ENCODE measurements at places on chromosomes 5 and 9. TPM values are rescaled to one million over a fixed set of nuclear protein-coding genes. Genes with fewer than 3 reads are reported as not detected.

The SHOC1 gene
- total RNA-seq = not detected

The SREK1 gene
- total RNA-seq = 81.1 TPM

The FAM78A gene
- 0.79 TPM for total RNA-seq

The TNFSF15 gene
- 7.3 TPM for total RNA-seq

The UTP15 gene
- total RNA-seq = 22.7 TPM

- DNase-seq = no peak
Observed at GRCh38 chr5:171023508-171023907, 161.7 kb downstream of the RANBP17 start.

- DNase-seq = no peak
Observed at GRCh38 chr5:109529520-109529919, 119.7 kb upstream of the PJA2 start.

DNA sequence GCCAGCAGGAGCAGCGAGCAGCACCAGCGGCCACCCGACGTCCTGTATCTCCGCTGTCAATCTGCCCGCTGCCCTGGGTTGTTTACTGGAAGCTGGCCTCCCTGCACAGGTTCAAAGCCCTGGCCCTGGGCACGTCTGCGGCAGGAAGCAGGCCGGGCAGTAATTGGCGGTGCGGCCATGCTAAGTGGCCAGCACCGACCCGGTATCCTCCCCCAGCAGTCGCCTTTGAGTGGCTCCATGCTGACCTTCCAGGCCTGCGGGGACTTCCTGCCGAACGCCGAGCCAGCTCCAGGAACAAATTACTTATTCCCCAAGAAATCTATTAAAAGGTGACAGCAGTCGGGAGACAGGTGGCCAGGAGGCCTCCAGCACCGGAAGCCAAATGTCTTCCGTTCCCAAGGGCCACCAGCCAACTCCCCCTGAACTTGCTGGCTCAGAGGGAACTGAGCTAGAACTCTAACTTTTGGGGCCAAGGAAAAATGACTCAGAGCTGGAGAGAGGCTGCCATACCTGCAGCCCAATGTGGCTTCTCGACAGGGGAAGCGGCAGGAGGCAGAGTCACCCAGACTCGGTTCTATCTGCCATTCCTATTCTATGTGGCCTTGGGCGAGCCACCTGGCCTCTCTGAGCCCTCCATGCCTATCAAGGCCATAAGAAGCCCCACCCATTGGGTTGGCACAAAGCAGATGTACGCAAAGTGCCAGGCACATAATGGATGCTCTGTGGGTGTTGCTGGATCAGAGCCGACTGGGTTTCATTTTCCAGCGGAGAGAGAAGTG is 13.7 kb upstream of the PSMB7 start:
- DNase-seq = no peak

DNA sequence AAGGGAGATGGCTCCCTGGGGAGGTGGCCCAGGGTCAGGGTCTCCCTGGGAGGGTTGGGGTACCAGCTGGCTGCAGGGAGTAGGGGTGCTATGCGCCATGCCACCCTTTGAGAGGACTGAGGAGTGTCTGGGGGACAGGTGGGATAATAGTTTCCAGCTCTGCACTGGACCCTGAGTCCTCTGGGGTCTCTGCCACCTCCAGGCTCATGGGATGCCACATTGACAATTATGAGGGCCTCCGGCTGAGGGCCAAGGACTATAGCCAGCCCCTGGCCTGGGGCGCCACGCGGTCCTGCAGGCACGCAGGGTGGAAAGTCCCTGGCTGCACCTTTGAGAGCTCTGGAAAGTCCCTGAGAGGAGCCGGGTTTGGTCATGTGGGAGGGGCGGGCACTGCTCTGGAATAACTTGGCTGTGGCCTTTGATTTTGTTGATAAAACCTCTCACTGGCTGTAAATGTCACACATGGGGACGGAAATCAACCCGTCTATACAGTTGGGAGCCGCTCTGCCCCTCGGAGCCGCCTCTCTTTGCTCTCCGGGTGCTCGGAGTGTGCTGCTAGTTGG is 16.0 kb downstream of the TRAF2 start:
- no peak for DNase-seq

DNA sequence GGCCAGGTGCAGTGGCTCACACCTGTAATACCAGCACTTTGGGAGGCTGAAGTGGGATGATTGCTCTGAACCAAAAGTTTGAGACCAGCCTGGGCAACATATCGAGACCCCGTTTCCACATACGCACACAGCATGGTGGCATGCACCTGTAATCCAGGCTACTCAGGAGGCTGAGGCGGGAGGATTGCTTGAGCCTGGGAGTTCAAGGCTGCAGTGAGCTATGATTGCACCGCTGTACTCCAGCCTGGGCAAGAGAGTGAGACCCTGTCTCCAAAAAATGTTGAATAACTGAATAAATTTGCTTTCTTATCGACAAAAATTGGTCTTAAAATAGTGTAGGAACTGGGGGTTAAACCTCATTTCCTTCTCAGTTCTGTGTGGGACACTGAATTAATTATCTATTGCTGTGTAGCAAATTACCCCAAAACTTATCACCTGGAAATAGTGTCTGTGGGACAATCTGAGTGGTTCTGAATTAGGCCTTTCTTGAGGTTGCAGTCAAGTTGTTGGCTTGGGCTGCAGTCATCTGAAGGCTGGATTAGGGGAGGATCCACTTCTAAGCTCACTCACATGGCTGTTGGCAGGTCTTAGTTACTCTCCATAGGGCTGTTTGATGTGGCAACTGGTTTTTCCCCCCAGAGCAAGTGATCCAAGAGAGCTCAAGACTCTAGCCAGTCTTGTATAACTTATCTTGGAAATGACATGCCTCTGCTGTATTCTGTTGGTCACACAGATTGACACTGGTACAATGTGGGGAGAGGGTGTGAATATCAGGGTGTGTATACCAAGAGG is 2.0 kb downstream of the SNX30 start:
- DNase-seq = no peak
